NCI-H2227 treated with DMSO at 0.1 percent for 48 hours (cell line): ENCODE measurements at places on chromosomes 4 and X.
A peak's percentile ranks its signal among the peaks of the same experiment; 100 is the strongest.

GRCh38 chr4:53021754-53022512 is 159.8 kb downstream of the RASL11B start:
- DNase-seq = no peak

DNA sequence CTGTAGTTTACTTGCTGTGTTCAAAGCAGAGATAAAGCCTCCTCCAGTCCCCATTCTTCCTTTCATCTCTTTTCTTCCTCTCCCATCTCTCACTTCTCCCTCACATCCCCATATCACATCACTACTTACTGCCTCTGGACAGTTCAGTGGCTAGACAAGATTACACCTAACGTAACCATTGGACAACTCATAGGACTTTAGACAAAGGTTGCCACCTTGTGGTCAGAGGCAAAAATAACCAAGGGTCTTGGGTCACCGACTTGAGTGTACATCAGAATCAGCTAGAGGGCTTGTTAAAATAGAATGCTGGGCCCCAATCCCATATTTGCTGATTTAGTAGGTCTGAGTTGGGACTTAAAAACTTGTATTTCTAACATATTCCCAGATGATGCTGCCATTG is 109.3 kb upstream of the DGKK start:
- DNase-seq = peak; percentile 50

GRCh38 chr4:185502386-185502785 is 30.9 kb upstream of the CCDC110 start:
- DNase-seq = no peak

GRCh38 chr4:122797405-122798094 is 29.1 kb upstream of the FGF2 start:
- DNase-seq = no peak

GRCh38 chrX:87626996-87627395 is 109.4 kb downstream of the KLHL4 start:
- DNase-seq = no peak

DNA sequence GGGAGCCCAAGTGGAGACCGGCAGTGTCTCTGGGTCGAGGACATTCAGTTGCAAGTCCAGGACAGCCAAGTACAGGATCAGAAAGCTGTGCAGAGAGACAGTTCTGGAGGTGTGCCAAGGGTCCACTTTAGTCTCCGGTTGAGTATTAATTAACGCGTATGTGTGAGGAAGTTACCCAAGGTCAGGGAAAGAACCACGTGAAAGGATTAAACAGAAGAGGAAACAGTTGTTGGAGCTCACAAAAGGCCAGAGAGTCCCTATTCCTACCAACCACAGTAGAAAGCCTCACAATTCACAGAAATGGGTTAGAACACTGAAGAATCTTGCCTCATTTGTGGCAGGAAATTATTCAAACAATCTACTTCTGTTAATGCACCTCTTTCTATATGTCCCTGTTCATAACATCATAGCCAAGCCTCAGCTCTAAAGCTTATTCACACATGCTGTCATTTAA is 17.9 kb upstream of the NSUN7 start:
- peak; percentile 32 for DNase-seq

GRCh38 chr4:102640669-102641068 is 120.1 kb downstream of the MANBA start:
- DNase-seq = no peak

GRCh38 chr4:172751550-172751949 is 417.1 kb upstream of the GALNT7 start:
- no peak for DNase-seq

GRCh38 chr4:185966997-185967775 is 101.8 kb upstream of the TLR3 start:
- DNase-seq = no peak

DNA sequence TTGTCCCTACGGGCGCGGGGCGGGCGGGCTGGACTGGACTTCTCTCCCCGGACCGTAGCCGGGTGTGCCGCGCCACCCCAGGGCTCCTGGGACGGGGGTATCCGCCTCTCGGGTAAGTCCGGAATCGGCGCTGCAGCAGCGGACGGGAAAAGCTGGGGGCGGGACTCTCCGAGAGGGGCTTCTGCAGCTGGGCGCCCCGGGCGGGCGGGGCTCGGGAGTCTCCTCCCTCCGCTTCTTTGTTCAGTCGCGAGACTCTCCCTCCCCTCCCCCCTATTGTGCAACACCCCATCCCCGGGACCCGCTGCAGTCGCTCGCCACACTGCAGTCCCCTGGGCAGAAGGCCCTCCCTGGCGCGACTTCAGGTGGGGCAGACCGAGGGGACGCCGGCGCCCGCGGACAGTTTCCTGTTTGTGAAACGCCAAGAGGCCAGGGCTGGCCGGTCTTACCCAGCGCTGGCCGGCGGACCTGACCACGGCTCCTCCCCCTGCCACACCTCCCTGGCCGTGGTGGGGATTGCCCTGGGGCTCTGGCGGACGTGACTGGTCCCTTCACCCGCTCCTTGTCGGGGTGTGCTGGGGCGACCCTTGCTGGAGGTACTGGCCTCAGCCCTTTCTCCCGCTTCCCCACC is 966 bp downstream of the CCNG2 start:
- peak; percentile 70 for DNase-seq

DNA sequence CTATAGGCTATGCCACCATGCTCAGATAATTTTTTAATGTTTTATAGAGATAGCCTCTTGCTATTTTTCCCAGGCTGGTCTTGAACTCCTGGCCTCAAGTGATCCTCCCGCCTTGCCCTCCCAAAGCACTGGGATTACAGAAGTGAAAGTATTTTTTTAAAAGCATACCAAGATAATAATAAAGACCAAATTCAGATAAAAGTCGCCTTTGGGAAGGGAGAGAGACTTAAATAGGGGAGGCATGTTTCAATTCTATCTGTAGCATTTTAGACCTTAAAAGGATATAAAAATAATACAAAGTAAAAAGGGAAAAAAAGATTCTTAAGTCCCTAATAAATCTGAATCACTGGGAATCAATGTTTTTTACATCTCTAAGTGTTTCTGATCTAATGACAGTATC is 108.9 kb downstream of the AFAP1 start:
- no peak for DNase-seq
